ENCODE measurements at places on chromosomes 12 and 14.

DNA sequence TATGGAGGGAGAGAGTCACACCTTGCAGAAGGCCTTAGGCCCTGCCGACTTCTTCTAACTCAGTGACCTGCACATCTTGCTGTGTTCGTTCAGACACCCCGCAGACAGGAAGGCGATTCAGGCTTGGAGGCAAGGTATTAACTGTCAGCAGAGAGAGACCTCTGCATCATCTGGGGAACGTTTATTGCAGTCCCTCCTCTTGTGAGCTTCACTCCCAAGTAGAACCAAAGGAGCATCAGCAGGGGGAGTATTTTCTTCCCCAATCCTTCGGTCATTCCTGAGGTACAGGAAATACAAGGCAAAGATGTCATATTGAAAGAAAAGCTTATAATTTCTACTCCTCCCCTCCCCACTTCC, 217.9 kb downstream of the CRADD start:
- no peak for DNase-seq

DNA sequence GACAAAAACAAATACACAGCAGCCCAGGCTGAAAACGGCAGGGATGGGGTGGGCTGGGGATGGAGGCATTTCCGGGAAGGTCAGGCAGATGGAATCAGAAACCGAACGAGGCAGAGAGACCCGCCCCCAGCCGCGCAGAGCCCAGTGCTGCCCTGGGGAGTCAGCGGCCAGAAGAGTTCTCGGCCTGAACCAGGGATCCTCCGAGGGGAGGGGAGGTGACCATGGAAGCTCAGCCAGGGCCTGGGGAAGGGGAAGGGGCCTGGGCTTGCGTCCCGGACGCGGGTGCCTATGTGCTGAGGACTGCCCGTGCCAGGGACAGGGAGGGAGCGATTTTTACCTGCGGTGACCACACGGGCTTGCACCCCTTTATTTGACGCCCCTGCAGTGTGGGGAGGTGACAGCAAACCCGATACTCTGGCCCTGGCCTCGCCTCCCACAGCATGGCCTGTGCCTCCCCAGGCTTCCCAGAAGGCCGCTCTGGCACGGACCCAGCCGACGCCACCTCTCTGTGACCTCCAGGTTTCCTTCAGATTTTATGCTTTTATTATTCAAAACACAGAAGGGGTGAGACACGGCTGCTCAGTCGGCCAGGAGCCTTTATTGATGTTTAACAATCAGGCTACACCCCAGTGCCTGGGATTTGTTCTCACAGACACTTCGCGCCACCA, 7.7 kb downstream of the LRCOL1 start:
- no peak for DNase-seq

GRCh38 chr12:32666018-32666417, 13.1 kb upstream of the DNM1L start:
- DNase-seq = no peak

- DNase-seq = peak; percentile 84
Measured at GRCh38 chr14:68807148-68807600, 14.3 kb upstream of the ZFP36L1 start.

DNA sequence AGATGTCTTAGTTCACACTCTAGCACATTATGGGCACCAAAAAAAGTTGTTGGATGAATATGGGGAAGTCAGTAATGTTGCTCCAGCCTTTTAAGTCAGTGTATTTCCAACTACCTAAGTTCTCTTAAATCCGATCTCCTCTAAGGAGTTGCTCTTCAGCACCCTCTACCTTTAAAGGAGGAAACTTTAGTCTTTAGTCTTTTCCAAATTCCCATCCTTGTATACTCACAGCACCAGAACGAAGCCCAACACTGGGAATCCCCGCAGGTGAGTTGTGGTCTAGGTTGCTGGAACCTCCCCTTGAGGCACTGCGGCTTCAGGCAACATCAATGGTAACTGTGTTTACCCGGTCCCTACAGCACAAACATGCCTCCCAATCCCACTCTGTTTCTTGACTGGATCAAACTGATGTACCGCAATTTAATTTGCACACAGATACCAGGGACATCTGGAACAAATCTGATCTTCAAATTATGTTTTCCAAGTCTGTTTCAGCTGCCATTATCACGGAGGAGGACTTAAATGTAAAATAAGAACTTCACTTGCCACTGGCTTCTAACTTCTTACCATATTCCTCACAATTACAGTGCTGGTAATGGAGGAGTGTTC, 179.0 kb downstream of the FOXN3 start:
- no peak for DNase-seq

DNA sequence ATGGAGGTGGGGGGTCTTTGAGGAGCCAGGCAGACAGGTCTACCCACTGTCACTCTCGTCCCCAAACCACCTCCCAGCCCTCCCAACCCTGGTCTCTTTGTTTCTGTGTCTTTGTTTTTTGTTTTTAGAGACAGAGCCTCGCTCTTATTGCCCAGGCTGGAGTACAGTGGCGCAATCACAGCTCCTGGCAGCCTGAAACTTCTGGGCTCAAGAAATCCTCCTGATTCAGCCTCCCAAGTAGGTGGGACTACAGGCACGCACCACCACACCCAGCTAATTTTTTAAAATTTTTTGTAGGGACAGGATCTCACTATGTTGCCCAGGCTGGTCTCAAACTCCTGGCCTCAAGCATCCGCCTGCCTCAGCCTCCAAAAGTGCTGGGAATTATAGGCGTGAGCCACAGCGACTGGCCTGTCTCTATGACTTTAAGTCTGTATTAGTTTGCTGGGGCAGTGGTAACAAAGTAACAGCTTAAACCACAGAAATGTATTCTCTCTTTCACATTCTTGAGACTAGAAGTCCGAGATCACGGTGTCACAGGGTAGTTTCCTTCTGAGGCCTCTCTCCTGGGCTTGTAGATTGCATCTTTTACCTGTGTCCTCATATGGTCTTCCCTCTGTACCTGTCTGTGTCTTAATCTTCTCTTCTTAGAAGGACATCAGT, 26.1 kb downstream of the DTX1 start:
- DNase-seq = no peak

DNA sequence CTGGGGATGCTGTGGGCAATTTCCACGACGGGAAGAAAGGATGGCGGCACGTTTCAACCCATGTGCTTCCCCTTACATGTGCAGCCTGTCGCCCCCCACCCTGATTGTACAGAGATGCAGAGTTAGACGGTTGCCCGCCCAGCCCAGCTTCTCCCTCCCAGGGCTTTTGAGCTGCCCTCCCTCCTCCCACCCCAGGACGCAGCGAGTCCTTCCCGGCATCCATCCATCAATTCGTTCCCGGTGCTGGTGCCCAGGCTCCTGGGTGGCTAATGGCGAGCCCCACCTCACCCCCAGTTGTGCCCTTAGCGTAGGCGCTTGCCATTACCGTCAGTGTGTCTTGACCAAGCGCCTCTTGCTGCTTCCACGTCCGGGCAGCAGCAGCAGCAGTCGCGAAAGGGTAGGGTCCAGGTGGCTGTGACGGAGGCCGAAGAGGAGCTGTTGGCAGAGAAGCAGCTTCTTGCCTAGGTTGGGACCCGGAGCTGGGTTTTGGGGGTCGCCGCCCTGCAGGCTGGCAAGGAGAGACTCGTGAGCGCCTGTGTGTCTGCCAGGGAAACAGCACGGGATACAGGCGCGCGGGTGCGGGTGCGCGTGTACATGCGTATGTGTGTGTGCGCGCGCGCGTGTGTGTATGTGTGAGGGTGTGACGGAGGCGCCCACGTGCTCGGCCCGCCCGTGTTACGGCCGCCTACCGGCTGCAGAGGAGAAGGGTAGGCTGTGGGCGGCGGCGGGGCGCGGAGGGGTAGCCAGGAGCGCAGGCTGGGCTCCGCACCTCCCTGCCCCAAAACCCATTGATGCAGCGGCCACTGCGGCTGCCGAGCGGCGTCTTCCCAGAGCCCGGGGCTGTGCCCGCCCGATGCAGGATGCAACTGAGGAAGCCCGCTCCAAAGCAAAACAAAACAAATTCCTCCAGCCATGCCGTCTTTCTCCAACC, at the start of gene SLC6A15:
Gene SLC6A15, minus strand, starts transcription at position 602 of the 931 bp plus-strand sequence. CDS start 20,679 bp downstream, outside the sequence.
- DNase-seq = peak; percentile 63

DNA sequence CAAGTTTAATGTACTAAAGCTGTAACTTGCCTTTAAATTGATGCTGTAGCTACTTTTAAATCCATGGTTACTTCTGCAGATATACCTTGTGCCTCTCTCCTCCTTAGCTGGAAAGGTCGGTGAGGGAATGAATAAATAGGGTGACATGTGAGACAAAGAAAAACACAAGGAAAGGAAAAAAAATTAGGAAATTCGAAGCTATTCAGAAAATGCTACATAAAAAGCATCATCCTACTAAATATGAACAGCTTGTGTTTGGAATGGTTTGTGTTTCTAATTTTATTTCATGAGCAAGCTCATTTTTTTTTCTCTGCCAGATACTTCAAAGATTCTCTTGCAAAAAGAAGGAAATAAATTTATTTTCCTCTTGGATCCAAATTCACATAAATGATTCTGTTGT, 186.3 kb upstream of the NUDT4 start:
- DNase-seq = no peak

- DNase-seq = no peak
Measured at GRCh38 chr12:109653890-109654289, 59.7 kb upstream of the FAM222A start.

DNA sequence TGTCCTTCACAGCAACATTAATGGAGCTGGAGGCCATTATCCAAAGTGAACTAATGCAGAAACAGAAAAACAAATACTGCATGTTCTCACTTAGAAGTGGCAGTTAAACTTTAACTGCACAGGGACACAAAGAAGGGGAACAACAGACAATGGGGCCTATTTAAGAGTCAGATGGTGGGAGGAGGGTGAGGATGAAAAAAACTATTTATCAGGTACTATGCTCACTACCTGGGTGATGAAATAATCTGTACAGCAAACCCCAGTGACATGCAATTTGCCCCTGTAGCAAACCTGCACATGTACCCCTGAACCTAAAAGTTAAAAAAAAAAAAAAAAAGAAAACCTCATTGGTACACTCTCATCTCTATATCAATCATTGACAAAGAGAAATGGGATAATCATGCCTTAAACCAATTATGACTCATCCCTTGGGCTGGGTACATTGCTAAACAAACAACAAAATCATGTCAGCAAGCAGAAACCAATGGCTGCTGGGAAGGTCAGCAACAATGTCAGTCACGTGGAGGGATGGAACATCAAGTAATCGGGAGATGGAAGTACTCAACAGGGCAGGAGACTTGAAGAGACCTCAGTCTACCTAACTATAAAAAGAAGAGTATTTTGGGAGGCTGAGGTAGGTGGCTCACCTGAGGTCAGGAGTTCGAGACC, 479.2 kb downstream of the RMST start:
- DNase-seq = no peak

DNA sequence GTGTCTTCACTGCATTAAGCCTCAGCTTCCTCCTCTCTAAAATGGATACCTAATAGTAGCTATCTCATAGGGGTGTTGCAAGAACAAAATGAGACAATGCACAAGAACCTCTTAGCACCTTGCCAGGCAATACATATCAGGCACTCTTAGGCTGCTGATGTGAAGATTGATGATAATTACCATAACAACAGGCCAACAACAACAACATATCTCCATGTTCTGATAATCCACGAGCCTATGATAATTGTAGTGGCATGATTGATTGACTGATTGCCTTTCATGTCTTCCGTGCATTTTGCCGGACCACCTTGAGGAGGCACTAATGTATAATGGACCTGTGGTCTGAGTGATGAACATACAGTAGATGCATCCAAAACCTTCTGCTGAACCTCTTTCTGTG, 50.7 kb upstream of the WSCD2 start:
- no peak for DNase-seq

- no peak for DNase-seq
Measured at GRCh38 chr12:82708061-82708879, 21.6 kb downstream of the TMTC2 start.

GRCh38 chr12:107017042-107017441, 30.1 kb upstream of the MTERF2 start:
- DNase-seq = no peak

- peak; percentile 51 for DNase-seq
Measured at GRCh38 chr14:104253223-104253822, 114.9 kb downstream of the KIF26A start.

- no peak for DNase-seq
Measured at GRCh38 chr12:123106640-123107359, 44.1 kb downstream of the PITPNM2 start.

DNA sequence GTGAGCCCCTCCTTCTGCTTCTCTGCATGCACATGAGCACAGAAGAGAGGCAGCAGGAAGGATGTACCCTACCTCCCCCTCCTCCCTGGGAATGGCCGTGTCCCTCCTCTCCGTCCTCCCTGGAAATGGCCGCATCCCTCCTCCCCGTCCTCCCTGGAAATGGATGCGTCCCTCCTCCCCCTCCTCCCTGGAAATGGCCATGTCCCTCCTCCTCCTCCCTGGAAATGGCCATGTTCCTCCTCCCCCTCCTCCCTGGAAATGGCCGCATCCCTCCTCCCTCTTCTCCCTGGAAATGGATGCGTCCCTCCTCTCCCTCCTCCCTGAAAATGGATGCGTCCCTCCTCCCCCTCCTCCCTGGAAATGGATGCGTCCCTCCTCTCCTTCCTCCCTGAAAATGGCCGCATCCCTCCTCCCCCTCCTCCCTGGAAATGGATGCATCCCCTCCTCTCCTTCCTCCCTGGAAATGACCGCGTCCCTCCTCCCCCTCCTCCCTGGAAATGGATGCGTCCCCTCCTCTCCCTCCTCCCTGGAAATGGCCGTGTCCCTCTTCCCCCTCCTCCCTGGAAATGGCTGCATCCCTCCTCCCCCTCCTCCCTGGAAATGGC, 428.6 kb downstream of the AACS start:
- DNase-seq = no peak

DNA sequence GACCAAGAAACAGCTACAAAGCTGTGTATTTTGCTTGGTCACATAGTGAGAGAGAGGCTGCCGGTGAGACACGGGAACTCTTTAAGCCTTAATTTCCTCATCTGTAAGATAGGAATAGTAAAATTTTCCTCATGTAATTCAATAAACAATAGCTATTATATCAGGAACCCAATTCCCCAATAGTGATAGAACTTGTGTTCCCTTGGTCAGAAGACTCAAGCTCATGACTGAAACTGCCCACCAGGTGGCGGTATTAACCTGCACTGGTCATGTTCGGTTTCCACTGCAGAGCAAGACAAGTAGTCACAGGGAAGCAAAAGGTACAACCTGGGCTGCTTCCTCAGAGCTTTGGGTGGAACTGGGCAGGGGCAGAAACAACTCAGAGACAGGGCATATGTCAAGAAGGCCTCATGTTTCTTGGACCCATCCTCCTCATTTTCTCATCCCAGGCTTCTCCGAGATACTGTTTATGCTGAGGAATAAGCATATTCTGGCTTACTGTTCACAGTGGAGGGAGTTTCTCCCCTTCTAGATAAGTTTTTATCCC, 4.2 kb upstream of the AJUBA start:
- peak; percentile 90 for DNase-seq

- no peak for DNase-seq
Measured at GRCh38 chr14:22414876-22415604, 174.0 kb downstream of the DAD1 start.

DNA sequence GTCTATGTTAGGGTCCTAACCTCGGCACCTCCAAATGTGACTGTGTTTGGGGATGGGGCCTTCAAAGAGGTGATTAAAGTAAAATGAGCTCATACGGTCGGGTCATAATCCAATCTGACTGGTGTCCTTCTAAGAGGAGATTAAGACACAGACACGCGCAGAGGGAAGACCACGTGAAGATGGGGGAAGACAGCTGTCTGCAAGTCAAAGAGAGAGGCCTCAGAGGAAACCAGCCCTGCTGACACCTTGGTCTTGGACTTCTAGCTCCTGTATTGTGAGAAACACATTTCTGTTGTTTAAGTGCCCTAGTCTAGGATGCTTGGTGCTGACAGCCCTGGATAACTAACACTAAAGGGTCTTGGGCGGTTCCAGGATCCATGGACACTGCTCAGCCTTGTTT, 109.6 kb downstream of the DICER1 start:
- DNase-seq = no peak
